ENCODE measurements at places on chromosomes 3 and 15.

DNA sequence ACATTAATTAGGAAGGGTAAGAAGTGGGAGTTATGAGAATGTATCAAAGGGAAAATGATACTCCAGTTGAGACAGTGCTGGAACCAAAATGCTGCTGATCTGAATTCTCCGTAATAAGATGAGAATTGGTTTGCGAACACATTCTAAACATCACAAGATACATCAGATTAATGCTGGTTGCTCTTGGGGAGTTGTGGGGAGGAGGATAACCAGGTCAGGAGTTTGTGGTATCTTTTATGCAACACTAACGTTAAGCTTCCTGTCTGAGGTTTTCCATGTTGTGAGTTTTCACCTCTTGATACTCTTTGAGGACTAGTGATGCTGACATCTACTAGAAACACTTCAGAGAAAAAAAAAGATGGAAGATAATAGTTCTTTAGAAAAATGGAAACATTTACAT is 47.2 kb downstream of the PPARG start:
- DNase-seq = peak; percentile 87

DNA sequence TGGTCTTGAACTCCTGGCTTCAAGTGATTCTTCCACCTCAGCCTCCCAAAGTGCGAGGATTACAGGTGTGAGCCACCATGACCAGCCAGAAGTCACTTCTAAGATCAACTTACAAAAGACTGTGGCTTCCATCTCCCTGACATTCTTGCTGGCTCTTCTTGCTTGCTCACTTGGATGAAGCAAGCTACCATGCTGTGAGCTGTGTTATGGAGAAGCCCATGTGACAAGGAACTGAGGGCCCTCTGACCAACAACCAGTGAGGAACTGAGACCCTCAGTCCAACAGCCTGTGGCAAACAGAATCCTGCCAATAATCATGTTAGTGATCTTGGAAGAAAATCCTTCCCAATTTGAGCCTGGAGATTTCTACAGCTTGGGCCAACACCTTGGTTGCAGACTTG is 7.2 kb upstream of the VPS8 start:
- DNase-seq = no peak

DNA sequence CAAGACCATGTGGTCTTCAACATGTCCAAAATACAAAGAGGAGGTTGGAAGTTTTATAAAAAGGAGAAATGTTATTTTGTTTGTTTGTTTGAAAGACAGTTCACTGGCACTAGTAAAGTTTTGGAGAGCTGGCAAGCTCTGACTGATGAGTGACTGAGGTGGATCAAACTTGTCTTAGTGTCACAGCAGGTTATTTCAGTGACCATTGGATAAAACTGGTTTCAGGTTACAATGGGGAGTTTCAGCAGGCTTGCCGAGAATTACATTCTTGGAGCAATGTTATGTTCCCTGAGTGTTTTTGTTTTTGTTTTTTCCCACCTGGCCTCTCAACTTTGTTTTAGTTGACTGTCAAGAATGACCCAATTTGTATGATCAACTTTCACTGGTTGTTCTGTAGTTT is 414.5 kb upstream of the ARHGEF26 start:
- DNase-seq = no peak

DNA sequence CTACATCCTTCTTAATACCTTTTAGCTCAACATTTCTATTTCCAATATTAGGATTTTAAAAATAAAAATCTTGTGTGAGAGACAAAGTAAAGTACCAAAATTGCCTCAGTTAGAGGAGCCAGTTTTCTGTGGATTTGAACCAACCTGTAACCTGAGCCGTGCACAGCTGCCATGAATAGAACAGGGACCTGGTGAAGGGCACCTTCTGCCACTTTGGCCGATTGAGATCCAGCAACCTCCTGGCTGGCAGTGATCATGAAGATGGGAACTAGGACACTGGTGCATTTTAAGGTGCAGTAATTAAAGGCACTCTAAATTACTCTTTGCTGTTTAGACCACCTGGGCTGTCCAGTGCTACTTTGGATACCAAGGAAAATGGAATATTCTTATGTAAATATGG is 34.3 kb upstream of the TRAK1 start:
- DNase-seq = no peak

GRCh38 chr15:64100958-64101357 is 5.2 kb downstream of the SNX1 start:
- DNase-seq = no peak

GRCh38 chr15:40859206-40859851 is 14.7 kb downstream of the RHOV start:
- DNase-seq = peak; percentile 88

- peak; percentile 65 for DNase-seq
Observed at GRCh38 chr15:90300988-90301706, 35.7 kb downstream of the NGRN start.

DNA sequence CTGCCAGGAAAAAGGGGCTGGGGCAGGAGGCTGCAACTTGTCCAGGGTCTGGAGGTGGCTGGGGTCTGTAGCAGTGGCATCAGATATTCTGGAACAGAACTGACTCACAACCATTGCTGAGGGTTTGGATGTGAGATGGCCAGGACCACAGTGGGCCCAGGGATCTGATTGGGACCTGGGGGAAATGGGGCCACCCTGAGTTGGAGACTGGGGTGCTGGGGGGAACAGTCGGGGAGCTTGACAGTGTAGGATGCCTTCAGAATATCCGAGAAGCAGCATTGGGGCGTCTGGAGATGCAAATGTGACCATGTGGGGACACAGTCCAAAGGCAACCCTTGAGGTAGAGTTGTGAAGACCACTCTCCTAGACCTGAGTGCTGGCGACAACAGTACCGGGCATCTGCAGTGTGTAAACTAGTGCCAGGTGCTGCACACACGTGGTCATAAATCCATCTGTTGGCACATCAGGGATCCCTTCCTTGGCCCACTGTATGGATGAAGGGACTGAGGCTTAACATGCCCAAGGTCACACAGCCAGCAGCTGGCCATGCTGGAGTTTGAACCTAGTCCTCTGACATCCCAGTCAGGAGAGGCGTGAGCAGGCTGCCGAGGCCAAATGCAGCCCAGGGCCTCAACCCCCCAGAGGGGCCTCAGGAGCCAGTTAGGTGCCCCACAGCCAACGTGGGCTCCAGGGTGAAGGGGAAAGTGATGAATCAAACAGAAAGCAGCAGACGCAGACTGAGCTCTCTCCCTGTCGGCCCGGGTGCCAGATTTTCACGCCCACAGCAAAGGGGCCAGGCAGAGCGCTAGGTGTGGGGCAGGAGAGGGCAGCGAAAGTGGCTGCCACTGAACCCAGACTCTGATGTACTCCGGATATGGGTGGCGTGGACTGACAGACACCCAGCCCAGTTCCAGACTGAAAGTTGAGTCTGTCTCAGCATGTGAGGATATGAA is 18.8 kb downstream of the HEMK1 start:
- DNase-seq = no peak

DNA sequence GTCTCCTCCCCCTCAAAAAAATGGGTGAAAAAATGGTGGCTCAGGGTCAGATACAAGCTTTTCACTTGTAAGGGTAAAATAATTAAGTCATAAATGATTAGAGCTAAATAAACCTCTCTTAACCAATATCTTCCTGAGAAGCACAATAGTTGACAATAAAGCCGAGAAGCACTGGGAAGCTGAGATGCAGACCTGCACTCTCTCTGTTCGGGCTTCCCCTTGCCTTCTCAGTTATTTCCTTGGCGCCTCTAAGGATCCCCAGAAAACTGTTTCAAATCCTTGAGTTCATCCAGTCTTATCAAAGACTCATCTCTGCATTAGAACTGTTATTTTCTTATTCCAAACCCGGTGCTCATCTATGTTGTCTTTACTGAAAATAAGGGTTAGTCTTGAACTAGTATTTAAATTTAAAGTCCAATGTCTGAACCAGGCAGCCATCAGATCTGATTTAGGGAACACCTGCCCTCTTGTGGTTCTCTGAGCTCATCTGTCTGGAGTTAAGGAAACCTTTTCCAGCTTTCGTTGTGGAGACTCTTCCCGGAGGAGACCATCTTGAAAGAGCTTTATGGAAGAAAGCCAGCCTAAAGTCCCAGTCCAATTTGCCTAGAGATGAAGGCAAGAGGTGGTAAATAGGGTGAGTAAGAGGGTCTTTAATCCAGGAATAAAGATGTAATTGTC is 256.4 kb upstream of the MCTP2 start:
- peak; percentile 45 for DNase-seq

GRCh38 chr15:80620931-80621330 is 74.2 kb upstream of the ABHD17C start:
- no peak for DNase-seq

GRCh38 chr3:51874889-51875288 is 512 bp downstream of the IQCF5 start:
- no peak for DNase-seq

DNA sequence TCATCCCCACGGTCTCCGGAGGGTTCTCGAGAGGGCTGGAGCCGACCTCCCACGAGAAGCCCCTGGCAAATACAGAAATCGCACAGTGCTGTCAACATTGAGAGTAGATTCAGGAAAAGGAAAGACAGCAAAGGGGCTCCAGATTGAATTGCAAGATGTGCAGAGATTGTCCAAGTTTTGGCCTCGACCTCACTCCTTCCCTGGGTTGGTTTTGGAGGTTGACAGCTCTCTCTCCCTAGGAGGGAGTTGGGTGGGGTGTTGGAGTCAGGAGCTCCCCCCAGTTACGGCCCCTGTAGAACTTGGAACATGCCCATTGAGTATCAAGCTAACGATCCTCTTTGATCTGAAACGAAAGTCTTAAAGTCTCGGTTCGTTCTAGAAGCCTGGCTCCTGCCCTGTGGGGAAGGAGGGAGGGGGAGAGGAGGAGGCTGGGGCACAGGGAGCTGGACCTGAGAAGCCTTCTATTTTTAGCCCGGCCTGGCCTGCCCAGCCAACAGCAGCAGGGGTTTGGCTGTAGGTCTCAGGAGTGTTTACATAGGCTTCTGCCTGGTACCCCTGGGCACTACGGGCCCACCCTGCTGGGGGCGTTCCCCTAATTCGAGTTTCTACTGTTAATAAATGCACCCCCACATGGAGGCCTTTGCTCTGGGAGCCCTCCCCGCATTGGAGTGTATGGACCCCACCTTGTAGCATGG is 672 bp upstream of the KY start:
- DNase-seq = peak; percentile 44

DNA sequence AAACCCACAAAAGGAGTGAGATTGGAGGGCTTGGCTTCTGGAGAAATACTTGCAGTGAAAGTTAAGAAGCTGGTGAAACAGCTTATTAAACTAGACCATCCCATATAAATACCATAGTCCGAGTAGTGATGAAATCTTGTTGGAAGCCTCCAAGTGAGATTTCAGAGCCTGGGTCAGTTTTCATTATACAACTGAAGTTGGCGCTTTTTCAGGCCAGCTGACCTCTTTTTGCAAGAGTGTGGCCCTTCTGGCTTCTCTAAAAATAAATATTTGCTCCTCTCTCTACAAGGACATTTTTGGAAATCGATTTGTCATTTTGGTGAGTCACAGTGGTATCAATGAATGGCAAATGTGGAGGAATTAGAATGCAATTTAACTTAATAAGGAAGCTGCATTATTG is 51.2 kb upstream of the THRB start:
- peak; percentile 61 for DNase-seq

- peak; percentile 41 for DNase-seq
Observed at GRCh38 chr3:88611826-88612326, 462.1 kb downstream of the C3orf38 start.

GRCh38 chr15:81060907-81061306 is 60.2 kb downstream of the TLNRD1 start:
- no peak for DNase-seq

- DNase-seq = no peak
Observed at GRCh38 chr3:165748094-165748493, 89.1 kb downstream of the BCHE start.

DNA sequence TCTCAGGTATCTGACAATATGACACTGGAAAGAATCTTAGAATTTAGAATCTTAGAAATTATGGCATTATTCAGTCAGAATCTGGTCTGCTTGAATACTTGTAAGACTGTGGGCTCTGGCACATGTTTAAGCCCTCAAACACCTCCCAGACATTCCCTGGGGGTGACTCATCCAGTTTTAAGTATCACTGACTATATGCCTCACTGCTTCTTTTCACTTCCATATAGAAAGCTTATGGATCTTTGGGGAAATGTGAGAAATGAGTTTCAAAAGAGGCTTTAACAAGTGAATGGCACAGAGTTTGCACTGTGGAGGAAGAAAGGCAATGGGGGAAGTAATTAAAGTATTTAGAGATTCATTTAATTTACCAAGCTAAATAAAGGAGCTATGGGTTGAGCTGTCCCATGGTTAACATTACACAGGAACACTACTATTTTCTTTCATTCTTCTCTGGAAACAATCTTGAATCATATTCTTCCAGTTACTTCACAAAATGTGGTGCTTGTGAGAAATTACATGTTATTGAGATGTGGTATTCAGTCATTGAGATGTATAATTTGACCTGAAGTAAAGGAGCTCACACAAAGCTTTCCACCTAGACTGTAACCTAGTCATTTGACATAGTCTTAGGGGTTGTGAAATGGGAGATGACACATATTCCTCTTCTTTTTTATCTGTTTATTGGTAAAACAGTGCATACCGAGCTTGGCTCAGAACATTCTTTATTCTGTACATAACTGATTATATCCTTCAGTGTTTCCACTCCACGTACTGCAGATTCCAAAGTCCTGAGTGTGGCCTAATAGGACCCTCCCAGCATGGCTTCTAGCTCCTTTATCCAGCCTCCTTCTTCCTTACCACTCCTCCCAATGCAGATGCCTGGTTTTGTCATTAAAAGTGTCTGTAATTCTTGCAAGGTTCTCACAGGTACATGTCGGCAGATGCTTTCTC is 544.6 kb upstream of the NECTIN3 start:
- DNase-seq = peak; percentile 97

DNA sequence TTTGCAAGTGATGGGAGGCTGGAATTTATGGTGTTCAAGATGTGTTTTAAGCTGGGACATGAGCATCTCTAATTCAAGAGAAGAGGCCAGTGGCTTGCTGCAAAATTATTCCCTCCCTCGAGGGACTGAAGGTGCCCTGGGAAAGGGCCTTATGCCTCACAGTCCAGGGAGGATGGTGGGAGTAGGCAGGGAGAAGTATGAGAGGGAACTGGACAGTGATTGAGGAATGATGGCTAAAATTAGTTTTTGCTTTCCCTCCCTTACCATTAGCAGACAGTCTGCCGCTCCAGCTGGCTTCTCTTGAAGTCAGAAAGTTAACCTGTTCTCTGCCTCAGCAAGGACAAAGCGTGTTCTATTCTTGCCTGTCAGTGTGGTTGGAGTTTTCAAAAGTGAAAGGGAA is 139.8 kb upstream of the SEMA6D start:
- DNase-seq = peak; percentile 24

DNA sequence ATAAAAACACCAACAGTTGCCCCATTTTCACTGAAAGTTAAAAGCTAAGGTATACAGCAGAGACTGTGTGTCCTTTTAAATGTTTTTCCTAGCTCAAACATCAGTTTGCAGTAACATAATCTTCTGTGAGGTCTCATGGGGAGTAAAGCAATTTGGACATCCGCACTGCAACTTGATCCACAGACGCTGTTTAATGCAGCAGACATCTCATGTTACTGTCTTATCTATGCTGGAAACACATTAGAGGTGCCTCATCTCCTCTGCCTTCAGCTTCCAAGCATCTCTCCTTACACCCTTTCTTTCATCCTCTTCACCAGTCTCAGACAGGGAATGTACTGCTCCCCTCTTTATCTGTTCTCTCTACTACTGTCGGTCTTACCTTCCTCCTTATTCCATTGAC is 53.7 kb upstream of the ATP11B start:
- peak; percentile 89 for DNase-seq

GRCh38 chr3:30610702-30611368 is 4.4 kb downstream of the TGFBR2 start:
- DNase-seq = no peak
